ENCODE measurements at places on chromosomes 3 and 15. TPM values are rescaled to one million over a fixed set of nuclear protein-coding genes. Genes with fewer than 3 reads are reported as not detected.

Gene SCG3
- not detected for polyA plus RNA-seq

Gene ATP10A
- polyA plus RNA-seq = 2.9 TPM

Gene GCNT3
- 0.92 TPM for polyA plus RNA-seq

Gene CPOX
- 21.8 TPM for polyA plus RNA-seq

Gene SLC12A8
- 5.6 TPM for polyA plus RNA-seq

Gene HRG
- 2.9 TPM for polyA plus RNA-seq

GRCh38 chr3:56899851-56900250, 98.1 kb upstream of the ARHGEF3 start:
- no peak for DNase-seq

DNA sequence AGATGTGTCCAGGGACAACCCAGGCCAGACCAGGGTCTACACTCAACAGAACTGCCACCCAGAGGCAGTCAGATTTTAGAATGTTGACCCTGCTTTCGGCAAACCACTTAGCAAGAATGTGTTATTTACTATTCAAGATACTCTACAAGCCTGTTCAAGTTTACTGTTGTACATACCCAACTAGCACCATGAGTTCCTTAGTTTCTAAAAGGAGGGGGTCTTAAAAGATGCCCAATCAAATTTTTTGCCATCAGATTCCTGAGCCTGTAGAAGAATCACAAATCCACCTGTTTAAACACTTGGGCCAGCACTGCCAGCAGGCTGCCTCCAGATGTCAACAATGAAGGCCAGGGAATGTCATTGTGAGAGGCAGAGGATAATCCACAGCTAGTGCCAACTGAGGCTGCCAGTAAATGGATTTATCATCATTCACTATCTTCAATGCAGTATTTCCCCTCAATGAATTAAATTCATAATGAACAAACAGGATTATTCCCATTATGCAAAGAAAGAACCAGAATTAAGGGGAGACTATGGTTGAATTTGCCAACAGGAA, 43.5 kb upstream of the SNRPA1 start:
- DNase-seq = no peak

- DNase-seq = no peak
These were observed 35.6 kb upstream of the NDUFB4 start for GRCh38 chr3:120560304-120561250.

DNA sequence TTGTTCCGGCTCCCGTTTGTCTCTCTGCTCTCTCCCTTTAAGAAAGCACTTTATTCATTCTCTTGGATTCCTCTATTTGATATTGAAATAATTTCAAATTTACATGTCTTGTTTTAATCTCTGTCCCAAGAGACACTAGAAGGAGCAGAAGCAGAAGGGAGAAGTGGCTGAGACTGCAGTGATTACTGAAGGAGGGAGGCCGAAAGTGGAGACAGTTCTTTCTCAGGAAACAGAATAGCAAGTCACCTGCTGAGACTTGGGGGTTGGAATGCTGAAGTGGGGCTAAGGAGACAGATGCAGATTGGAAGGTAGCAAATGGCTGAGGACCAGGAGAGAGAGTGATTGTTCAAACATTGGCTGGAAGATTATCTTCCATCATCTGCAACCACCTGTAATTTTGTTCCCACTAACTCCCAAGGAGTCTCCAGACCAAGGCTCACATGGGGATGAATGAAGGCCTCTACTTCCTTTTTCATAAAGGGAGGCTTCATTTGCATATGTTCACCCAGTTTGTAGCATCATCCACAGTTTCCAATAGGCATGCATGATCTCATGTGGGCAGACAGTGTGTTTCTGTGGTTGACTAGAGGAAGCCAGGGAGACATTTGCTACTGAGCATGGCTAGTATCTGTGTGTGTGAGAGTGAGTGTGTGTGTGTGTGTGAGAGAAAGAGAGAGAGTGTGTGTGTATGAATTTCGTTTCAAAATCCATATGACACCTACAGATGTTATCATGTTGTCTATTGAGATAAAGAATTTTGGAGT, 24.0 kb downstream of the LTF start:
- DNase-seq = no peak

- DNase-seq = no peak
These were observed 100.1 kb upstream of the NPHP3 start for GRCh38 chr3:132822266-132822665.

- DNase-seq = no peak
These were observed 585.2 kb downstream of the EPHA3 start for GRCh38 chr3:89692601-89693000.

DNA sequence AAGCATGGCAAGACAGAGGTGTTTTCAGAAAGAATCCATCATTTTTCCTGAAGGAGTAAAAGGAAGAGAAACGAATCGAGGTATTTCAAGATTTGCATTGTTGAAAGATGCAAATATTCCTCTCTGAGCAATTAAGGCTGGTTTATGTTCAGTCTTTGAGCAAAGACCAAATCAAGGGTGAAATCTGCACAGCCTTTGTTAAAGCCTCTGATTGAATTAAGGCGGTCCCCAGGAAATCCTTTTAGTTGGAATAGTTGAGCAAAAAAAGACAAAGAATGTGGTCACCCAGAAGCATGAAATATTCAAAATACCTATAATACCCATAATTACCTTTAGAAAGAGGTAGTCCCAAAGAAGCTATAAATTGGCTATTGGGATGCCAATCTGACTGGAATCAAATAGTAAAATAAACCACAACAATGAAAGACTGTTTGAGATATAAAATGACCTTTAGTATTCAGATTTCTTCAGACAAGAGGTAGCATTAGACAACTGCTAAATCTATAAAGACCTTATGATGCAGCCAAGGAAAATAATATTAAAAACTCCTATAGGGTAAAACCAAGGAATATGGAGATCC, 1218.1 kb downstream of the ROBO2 start:
- DNase-seq = no peak

Measured in renal cortex interstitium (tissue), 15 donors.